ENCODE measurements at places on chromosomes 4 and X.

DNA sequence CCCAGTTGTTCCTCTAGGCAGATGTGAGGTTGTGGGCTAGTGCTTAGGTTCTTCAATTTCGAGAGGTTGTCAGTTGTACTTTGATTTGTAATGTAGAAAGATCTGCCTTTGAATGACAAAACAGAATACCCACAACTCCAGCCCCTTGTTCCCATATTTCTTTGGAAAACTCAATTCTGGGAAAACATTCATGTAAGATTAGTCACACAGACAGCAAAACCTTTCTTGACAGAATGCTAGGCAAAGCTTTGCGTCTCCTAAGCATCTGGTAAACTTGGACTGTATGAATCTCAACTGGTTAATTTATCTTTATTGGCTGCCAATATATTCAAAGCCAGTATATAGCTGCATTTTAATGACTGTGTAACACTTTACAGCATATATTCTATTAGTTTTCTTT, 34.9 kb downstream of the NOCT start:
- no peak for DNase-seq

- DNase-seq: no peak
These were observed 5.9 kb upstream of the SEPTIN6 start for GRCh38 chrX:119698845-119699244.

- no peak for DNase-seq
These were observed 295.4 kb downstream of the PACRGL start for GRCh38 chr4:20995610-20996009.

GRCh38 chrX:45208121-45208856, 7.6 kb upstream of the DIPK2B start:
- no peak for DNase-seq

DNA sequence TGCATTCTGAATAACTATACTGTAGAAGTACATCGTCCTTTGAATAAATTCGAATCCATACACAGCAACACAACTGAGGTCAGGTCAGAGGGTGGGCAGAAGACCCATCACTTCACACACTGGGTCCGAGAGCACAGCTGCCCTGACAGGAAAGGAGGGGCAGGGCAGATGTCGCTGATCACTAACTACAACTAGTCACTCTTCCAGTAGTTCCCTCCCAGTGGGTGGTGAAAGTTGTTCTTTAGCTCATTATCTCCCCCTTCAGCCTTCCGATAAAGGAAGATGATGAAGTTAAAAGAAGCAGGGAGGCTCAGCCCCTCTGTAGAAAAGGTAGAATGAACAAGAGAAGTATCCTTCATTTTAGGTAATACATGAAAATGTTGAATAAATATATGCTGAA, 278.9 kb downstream of the INPP4B start:
- peak; percentile 7 for DNase-seq

DNA sequence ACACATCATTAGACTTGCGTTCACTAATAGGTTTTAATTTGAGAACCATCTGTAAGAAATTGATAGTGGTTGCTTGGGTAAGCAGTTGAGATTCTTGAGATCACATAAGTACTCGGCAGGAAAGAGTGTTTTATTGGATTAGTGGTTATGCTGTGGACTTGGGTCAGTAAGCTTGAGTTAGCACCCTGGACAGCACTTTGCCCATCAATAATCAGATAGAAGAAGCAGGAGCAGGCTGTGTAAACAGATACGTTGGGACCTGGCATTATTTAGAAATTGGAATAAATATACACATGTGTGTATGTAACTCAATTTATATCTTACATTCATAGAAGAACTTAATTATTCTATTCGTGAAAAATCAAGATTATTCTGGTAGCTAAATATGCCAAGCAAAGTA, 357.5 kb upstream of the SMIM31 start:
- no peak for DNase-seq

GRCh38 chr4:173519111-173520101, 10.6 kb downstream of the HAND2 start:
- DNase-seq: no peak

GRCh38 chrX:102720237-102721168, at the start of gene GPRASP3:
GPRASP3 (plus strand) TSS chrX:102720743; CDS start chrX:102748996, 28,253 bp downstream.
- DNase-seq: peak; percentile 43

GRCh38 chr4:118732591-118733330, 47.6 kb downstream of the METTL14 start:
- DNase-seq: no peak

DNA sequence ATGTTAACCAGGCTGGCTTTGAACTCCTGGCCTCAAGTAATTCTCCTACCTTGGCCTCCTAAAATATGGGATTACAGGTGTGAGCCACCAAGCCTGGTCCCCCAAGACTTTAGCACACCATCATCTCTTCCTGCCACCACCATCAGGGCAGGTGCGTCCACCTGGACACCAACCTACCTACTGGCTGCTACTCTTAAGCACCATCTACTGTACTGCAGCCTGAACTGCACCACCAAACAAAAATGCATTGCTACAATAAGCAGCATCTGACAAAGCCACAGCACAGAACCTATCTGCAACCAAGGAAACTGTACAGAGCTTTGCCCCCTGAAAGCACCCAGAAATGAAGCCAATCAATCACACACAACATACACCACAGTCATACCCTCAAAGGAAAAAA, 139.7 kb downstream of the EFHC2 start:
- no peak for DNase-seq

DNA sequence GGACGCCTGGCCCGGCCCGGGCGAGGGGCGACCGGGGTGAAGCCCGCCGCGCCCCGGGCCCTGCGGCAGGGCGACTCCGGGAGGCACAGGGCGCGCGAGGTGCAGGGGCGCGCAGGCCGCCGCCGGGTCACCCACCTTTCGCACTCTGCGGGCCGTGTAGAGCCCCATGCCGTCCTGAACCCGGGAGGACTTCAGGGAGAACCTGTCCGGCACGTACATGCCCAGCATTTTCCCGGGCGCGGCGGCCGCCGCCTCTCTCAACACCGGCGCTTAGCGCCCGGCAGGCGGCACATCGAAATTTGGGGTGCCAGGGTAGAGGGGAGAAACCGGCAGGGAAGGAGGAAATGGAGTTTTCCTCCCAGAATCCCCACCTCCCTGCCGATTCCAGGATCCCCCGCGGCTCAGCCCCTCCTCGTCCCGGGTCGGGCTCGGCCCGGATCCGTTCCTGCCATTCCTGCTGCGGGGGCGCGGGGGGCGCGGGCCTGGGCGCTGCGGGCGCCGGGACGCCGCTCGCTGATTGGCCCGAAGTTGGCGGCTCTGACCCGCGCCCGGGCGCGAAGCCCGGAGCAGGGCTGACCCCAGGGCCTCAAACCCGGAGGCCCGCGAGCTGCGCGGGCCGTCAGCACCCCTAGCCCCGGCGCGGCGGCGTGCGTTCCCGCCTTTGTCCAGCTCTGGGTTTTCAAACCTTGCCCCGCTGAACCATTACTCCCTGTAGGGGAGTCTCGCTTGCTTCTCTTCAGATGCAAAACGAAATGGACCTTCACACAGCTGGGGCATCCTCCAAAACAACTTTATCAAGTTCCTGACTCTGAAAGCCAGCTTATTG, at the start of gene PRDM5:
TSS of gene PRDM5 (minus strand) at position 346 of the 826 bp plus-strand sequence. CDS start at position 228, 118 bp downstream.
- no peak for DNase-seq

GRCh38 chr4:133188433-133189146, 39.5 kb downstream of the PCDH10 start:
- DNase-seq: no peak

- no peak for DNase-seq
These were observed 686.0 kb downstream of the STPG2 start for GRCh38 chr4:97457253-97457652.

DNA sequence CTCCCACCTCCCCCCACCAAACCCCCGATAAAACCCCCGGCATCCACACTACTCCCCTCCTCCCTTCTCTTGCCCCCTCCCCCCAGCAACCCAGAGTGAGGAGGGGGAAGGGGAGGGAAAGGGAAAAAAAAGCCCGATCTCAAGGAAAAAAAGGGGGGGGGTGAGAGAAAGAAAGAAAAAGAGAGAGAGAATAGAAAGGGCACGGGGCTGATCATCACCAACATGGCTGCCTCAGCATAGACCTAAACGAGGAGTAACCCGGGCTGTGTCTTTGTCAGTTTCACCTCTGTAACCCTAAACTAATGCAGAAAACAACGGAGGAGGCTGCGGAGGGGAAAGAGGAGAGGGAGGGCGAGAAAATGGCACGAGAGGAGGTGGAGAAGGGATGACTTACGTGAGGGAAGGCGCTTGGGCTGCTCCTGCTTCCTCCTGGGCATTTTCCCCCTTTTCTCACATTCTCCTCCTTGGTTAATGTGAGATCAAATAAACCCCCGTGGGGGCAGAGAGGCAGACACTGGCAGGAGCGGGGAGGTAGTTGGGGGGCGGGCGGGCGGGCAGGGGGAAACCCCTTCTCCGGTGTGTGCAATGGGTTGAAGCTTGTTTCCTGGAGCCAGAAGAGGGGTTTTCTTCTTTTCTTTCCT, 532 bp downstream of the ZNF827 start:
- peak; percentile 28 for DNase-seq

DNA sequence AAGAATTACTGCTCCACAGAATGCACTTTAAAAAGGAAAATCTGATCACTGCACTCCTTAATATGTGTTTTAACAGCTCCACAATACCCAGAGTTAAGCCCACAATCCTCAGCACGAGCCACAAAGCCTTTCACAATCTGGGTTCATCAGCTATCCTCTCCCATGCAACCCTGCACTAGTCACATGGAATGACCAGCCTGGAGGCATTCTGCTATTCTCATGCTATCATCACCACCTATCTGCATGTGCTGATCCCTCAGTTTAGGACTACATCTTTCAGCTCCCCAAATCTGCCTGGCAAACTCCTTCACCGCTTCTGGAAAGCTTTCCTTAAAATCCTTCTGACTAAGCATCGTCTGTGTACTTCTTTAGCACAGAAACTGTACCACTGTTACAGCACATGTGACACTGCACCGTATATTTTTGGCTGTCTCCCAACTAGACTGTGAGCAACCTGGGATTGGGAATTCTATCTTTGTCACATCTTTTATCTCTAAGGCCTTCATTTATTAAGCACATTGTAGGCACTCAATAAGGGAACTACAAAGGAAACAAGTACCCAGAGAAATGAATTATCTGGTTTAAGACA, 18.3 kb upstream of the EIF1AX start:
- no peak for DNase-seq

- DNase-seq: no peak
These were observed 453.3 kb upstream of the HS3ST1 start for GRCh38 chr4:11881947-11882346.

- no peak for DNase-seq
These were observed 598.1 kb upstream of the FAT1 start for GRCh38 chr4:187321711-187322110.

DNA sequence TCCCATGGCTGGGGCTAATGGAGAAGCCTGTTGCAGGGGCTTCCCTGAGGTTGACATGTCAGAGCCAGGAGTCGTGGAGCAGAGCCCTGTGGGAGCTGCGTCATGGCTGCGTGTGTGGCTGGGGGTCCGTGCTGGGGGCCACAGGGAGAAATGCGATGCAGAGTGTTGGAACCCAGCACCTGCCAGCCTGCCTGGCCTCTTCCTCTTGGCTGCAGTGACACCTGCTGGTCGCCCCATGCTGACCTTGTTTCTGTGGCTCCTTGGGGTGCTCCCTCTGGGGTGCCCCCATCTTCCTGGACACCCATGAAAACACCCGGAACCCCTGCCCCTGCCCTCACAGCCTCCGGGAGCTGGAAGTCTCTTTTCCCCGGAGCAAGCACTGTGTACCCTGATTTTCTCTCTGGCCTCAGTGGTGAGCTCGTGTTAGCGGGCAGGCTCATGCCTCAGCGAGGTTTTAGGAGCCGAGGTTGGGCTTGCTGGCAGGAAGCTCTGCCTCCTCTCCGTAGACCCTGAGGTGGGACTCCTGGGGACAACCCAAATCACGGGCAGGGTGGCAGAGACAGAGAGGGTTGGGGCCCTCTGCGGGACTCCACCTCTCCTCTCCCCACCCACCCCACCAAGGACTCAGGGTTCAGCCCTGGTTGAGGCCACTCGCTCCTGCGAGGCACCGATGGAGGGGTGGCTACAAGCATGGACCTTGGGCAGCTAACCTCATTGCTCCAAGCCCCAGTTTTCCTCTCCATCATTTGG, 103.7 kb downstream of the SORCS2 start:
- no peak for DNase-seq

DNA sequence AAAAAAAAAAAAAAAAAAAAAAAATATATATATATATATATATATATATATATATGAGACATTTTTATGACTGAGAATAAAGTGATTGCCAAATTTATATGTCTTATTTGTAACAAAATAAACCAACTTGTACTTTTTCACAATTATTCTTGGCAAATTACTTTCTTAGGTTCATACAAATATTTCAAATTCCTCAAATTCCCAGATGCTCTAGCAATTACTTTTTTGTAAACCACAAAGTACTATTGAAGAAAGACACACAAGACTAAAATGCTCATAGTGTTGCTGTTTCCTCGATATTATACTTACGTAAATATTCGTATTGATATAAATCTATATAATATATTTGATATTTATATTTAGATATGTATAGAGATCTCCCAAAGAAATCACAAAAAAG, 390.0 kb downstream of the FAT4 start:
- no peak for DNase-seq

GRCh38 chr4:120070196-120070595, 3.5 kb upstream of the MAD2L1 start:
- no peak for DNase-seq

- no peak for DNase-seq
These were observed 204.9 kb downstream of the SMARCA1 start for GRCh38 chrX:129318375-129318774.

GRCh38 chr4:8356856-8357255, 83.7 kb downstream of the ACOX3 start:
- DNase-seq: no peak

GRCh38 chr4:27278615-27279375, 418.2 kb downstream of the STIM2 start:
- no peak for DNase-seq

DNA sequence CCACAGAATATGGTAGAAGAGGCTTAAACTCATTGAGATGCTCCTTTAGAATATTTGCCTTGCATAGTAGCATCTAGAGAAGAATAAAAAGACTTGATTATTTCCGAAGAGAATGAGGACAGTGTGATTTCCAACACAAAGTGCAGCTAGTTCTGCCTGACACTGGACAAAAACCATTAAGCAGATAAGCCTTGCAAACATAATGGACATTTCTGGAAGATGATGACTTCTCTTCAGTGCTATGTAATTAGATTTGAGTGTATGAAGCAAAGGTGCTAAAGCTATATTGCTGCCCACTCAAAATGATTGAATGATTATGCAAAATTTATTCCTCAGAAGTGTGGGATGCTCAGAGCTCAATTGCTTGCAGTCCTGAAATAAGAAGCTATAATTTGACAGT, 156.4 kb downstream of the VEGFC start:
- no peak for DNase-seq

- DNase-seq: no peak
These were observed 68.9 kb downstream of the SMIM20 start for GRCh38 chr4:25982962-25983361.

GRCh38 chr4:111977419-111977965, 167.8 kb upstream of the FAM241A start:
- DNase-seq: no peak

GRCh38 chr4:119266153-119266552, 53.6 kb downstream of the USP53 start:
- DNase-seq: no peak

GRCh38 chr4:11525085-11525484, 96.4 kb upstream of the HS3ST1 start:
- no peak for DNase-seq

GRCh38 chrX:98931216-98931615, 1478.9 kb downstream of the PCDH19 start:
- no peak for DNase-seq

- no peak for DNase-seq
These were observed 134.2 kb downstream of the FNIP2 start for GRCh38 chr4:158903079-158903456.

- no peak for DNase-seq
These were observed 1827.2 kb downstream of the ARAP2 start for GRCh38 chr4:34417160-34417559.

GRCh38 chr4:183659872-183660242, 764 bp downstream of the TRAPPC11 start:
- no peak for DNase-seq
